ENCODE measurements at places on chromosomes 6 and 20.

- no peak for DNase-seq
Observed at GRCh38 chr20:57777911-57778310, 68.1 kb upstream of the PMEPA1 start.

DNA sequence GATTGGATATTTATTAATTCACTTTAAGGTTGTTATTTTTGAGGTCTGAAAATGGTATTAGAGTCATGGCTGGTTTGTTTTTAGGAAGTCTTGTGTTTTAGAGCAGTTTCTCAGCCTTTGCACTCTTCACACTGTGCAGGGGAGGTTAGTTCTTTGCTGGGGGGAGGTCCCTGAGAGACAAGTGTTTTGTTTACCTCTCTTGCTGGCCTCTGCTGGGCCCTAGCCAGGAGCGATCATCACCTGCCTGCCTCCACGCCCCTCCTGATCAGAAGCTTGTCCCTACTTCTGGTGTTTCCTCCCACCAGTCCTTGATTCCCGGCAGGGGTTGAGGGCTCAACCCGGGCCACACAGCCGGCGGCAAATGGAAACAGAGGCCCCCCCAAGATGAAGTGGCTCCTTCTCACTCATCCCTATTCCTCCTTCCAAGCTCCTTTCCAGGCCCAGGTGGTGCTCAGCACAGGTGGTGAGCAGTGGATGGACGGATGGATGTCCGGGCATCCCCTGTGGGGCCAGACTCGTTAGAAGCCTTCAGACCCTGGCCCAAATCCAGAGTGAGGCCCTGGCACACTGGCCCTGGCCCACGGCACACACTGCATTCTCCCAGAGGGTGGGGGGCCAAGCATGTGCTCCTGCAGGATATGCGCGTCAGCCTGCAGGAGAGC, 51.3 kb downstream of the GRM4 start:
- DNase-seq = no peak

DNA sequence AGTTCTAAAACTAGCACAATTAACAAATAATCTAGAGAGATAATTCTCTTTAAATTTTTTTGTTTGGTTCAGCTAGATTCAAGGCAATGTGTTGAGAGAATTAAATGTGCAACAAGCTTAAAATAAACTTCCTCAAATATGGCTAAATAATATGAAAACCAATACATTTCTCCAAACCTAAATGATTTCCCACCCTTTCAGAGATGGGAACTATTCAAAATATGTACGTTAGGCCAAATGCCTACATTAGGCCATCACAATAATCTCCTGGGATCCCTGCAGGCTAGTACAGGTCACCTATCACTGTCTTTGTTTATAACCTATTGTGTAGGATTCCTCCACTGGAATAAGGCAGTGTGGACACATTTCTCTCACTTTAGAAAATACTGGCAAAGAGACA, 1.7 kb downstream of the FAXC start:
- DNase-seq = no peak

DNA sequence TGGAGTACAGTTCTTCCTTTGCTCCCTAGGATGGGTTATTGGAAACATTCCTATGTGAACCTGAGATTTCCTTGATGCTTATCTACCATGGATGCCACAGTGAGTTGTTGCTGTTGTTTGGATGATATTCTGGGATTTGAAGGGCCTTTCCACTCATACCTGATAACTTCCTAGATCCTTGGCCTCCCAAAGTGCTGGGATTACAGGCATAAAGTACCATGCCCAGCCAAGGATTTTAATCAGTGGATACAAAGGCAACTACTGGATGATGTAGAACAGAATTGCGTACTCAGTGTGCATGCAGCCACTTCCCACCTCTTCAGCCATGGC, 20.0 kb downstream of the PPP1R16B start:
- DNase-seq = no peak

DNA sequence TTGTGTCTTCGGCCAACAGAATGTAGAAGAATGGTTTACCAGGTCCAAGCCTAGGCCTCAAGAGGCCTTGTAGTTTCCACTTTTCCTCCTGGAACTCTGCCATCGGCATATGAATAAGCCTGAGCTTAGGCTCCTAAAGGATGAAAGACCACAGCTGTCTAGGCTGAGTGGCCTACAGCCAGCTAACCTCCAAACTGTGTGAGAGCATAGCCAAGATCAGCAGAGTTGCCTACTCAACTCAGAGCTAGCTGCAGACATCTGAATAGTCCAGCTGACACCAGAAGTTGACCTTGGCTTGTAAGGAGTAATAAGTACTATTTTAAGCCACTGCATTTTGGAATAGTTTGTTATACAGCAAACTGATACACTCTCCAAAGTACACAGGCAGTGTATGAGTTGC, 52.6 kb upstream of the SMIM29 start:
- peak; percentile 69 for DNase-seq

DNA sequence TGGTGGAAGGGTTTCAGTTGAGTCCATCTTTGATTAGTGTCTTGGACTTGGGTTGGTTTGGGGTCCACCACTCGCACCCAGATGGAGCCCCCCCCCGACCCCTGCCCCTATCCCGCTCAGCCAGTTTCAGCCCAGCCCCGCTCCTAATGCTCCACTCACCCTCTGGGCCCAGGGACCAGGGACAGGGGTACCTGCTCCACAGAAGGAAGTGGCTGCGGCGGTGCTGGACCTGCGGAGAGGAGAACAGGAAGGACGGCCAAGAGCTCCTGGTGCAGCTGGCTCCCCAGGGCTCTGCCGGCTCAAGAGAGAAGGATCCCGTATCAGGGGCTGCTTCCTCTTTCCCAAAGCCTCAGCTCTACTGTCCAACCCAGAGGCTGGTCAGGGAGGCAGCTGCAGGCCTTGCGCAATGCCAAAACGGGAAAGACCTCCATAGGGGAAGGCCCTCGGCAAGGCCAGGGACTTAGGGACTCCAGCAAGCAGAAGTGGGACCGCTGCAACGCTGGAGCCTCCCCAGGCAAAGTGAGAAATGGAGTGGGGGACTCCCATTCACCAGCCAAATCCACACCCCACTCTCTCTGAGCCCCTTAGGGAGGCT, at the start of gene SIGLEC1:
Gene SIGLEC1, minus strand, starts transcription at position 322 of the 595 bp plus-strand sequence. CDS start 5,472 bp downstream, outside the sequence.
- no peak for DNase-seq

- DNase-seq = peak; percentile 26
Observed at GRCh38 chr6:85041376-85041775, 277.0 kb upstream of the TBX18 start.

DNA sequence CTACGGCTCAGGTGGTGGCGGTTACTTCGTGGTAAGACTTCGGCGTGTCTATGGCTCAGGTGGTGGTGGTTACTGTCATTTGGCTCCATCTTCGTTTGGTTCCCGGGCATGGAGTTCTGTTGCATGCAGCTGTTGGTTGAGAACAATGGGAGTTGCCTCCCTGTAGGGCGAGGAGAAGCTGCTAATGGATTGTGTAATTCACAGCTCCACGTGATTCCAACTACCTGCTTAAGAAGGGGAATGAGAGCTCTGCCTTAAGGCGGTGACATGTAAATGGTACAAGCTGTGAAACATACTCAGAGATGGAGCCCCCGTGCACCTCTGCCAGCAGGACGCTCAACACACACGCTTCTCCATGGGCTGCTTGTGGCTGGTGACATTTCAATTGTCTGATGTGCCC, 12.4 kb upstream of the DACT2 start:
- DNase-seq = no peak

- peak; percentile 2 for DNase-seq
Observed at GRCh38 chr6:62150048-62150663, 135.9 kb downstream of the KHDRBS2 start.

- DNase-seq = peak; percentile 89
Observed at GRCh38 chr6:112337209-112337638, 9.9 kb upstream of the RFPL4B start.

GRCh38 chr20:24782801-24783630, 166.1 kb upstream of the CST7 start:
- DNase-seq = no peak

GRCh38 chr6:76708641-76709331, 636.3 kb upstream of the IMPG1 start:
- DNase-seq = no peak

DNA sequence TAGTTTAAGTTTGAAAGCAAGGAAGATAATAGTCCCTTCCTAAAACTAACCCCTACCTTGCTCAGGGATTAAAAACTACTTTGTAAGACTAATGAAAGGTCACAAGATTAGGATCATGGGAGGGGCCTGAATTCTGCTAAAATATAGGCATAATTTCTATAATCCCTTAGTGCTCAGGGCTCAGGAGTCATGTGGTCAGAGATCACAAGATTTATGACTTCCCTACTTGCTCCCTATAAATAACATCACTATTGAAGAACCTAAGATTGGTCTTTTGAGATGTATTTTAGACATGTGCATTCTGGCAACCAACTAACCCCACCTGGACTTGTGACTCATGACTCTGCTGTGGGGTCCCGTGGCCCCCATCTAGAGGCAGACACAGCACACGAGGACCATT, 81.1 kb downstream of the STMND1 start:
- no peak for DNase-seq

GRCh38 chr6:14243597-14243996, 126.0 kb downstream of the CD83 start:
- DNase-seq = no peak

GRCh38 chr6:89079511-89080234, 878 bp upstream of the PNRC1 start:
- DNase-seq = peak; percentile 65

- DNase-seq = no peak
Observed at GRCh38 chr20:12111431-12112088, 193.9 kb downstream of the BTBD3 start.

DNA sequence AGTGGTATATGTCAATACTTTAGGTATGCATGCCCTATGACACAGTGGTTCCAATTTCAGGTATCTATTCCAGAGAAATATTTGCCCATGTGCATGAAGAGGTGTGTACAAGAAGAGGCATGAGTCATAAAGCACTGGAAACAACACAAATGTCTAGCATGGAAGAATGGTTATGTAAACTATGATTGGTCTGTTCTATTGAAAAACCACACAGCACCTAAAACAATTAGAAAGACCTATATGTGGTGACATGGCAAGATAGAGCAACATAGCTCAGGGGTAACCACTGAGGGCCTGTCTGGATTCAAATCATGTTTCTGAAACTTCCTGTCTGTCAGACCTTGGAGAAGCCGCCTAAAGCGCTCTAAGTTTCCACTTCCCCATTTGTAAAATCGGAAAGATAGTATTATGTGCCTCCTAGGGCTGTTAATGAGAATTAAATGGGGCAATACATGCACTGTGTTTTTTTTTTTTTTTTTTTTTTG, 76.0 kb upstream of the SHLD1 start:
- peak; percentile 11 for DNase-seq

DNA sequence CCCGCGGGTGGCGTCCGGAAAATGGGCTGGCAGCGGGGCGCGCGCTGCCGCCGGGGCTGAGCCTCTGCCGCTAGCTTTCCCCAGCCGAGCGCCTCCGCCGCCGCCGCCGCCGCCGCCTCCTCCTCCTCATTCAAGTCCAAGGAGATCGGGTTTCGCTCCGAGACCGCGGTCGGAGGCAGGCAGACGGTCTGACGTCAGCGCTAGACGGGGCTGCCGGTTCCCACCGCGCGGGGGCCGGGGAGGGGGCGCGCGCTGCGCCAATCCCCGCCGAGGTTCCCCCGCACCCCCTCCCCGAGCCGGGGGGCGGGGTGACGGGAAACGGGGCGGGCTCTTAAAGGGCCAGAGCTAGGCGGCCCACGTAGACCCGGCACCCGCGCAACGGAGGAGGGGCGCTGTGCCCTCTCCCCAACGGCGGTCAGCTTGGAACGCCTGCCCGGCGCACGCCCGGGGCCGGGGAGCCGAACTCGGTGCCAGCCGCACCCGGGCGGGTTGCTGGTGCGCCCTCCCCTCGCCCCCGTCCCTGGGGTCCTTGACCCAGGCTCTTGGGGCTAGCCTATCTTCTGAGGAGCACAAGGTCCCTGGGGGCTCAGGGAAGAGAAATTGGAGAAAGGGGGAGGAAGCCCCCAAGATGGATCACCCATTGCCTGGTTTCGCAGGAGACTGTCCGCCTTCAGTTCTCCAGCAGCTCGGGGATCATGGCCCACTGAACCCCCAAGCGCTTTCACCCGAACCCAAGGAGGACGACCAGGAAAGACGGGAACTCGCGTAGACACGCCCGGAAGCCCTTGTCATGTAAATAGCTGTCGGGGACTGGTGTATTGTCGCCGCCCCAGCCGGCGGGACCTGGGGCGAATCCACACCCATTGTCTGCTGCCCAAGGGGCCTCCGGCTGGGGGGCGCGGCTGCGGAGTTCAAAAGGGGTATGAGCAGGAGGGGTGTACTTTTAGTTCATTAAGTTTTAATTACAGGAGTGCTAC, at the start of gene PMEPA1:
Gene PMEPA1, minus strand, starts transcription at position 193 of the 977 bp plus-strand sequence. CDS start 433 bp downstream, outside the sequence.
- peak; percentile 98 for DNase-seq

- no peak for DNase-seq
Observed at GRCh38 chr6:129670634-129671033, 39.3 kb downstream of the ARHGAP18 start.

DNA sequence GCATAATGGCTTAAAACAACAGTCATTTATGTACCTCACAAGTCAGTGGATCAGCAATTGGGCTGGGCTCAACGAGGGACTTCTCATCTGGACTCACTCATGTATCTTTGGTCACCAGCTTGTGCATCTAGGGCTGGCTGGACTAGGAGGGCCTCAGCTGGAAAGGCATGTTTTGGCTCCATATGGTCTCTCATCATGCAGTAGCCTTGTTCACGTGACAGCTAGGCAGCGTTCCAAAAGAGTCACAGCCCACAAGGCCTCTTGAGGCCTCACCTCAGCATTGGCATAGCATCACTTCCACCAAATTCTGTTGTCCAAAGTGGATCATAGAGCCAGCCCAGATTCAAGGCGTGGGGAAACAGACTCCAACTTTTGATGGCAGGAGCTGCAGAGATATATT, 110.1 kb downstream of the MAFB start:
- DNase-seq = no peak

- DNase-seq = no peak
Observed at GRCh38 chr6:46421939-46422338, 69.3 kb downstream of the RCAN2 start.

DNA sequence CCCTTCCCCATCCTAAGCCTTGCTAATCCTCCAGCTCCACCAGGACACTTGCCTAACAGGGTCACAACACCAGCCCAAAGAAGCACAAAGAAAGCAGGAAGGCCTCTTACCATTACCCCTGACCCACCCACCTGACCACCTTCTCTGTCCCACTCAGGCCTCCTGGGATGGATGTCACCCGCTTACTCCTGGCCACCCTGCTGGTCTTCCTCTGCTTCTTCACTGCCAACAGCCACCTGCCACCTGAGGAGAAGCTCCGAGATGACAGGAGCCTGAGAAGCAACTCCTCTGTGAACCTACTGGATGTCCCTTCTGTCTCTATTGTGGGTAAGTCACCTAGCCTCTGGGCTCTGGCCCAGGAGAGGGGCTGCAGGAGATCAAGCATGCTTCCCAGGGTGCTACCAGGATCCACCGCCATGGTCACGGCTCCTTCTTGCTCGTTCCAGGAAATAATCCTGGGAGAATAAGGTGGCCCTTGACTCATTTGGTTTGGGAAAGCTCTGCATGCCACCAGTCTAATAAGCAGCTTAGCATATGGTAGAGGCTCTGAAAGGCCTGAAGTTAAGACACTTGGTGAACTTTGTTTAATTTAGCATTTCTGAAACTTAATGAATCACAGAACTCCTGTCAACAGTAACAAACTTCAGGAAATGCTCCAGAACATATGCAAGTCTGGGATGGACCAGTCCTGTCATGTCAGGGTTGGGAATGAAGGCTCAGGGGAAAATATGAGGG, 19.2 kb downstream of the ASIP start:
- peak; percentile 44 for DNase-seq

GRCh38 chr6:158648682-158649131, 1.1 kb upstream of the SYTL3 start:
- DNase-seq = peak; percentile 95

GRCh38 chr6:47733879-47734558, 35.6 kb downstream of the ADGRF4 start:
- DNase-seq = peak; percentile 5

- peak; percentile 67 for DNase-seq
Observed at GRCh38 chr20:59515013-59515905, 89.1 kb upstream of the PHACTR3 start.

All from fibroblast of skin of right biceps (primary cell).